GM12891 (cell line): ENCODE measurements at places on chromosomes 2 and 18.

DNA sequence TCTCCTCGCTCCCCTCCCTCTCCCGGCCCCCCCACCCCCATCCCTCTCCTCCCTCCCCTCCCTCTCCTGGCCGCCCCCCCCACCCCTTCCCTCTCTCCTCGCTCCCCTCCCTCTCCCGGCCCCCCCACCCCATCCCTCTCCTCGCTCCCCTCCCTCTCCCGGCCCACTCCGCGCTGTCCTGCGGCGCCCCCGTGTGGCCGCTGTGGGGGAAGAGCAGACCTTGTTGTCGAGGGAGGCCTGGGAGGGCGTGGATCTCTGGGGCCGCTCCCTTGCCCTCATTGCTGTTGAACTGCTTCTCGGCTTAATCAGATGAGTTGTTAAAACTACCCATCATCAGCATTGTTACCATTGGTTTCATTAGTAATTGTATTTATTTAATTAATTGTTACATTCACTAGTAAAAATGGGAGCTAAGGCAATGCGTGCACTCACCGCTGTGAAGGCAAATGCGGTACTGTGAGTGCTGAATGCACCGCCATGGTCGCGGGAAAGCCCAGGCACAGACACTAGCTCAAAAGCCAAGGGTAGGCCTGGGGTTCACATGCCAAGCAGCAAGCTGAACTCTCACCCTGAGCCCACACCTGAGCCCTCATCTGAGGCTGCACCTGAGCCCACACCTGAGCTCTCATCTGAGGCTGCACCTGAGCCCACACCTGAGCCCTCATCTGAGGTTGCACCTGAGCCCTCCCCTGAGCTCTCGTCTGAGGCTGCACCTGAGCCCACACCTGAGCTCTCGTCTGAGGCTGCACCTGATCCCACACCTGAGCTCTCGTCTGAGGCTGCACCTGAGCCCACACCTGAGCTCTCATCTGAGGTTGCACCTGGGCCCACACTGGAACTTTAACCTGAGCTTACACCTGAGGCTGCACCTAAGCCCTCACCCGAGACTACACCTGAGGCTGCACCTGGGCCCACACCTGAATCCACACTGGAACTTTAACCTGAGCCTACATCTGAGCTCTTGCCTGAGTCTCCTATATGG lies 8.8 kb downstream of the RTP5 start:
- DNase-seq = peak; percentile 74

DNA sequence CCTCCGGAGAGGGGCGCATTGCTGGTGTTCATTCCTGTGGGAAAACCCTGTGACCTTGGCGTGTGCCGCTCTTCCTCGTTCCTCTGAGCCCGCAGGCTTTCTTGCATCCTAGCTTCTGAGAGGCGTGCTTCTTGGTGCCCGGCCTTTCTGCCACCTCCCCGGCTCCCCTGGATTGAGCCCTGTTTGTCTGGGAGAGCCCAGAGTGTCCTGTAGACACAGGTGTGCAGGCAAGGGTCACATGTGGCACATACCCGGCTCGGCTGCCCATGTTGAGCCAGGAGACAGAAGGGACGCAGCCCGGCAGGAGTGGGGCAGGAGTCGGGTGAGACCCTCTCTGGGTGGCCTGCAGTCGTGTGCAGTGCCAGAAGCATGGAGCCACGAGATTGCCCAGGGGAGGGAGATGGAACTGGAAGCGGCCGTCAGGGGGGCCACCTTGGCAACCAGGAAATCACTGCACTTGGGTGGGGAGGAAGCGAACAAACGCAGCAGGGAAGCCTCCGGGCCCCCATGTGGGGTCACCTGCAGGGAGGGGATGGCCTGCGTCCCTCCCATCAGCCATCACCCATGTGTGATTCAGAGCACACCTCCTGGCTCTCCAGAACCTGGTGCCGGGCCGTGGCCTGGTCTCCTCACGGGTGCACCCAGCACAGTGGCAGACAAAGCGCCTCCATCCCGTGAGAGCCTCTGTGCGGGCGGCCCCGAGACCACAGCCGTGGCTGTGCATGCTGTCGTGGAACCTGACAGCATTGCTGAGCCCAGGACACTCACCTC lies 92.9 kb downstream of the SH3BP4 start:
- no peak for DNase-seq

- DNase-seq = no peak
These were observed 51.3 kb upstream of the LTBP1 start for GRCh38 chr2:32895424-32895823.

GRCh38 chr2:157761520-157761919 lies 114.6 kb downstream of the ACVR1 start:
- DNase-seq = no peak

GRCh38 chr2:102615620-102616436 lies 3.5 kb upstream of the SLC9A2 start:
- peak; percentile 48 for DNase-seq
